ENCODE measurements at places on chromosomes 16 and 17.

DNA sequence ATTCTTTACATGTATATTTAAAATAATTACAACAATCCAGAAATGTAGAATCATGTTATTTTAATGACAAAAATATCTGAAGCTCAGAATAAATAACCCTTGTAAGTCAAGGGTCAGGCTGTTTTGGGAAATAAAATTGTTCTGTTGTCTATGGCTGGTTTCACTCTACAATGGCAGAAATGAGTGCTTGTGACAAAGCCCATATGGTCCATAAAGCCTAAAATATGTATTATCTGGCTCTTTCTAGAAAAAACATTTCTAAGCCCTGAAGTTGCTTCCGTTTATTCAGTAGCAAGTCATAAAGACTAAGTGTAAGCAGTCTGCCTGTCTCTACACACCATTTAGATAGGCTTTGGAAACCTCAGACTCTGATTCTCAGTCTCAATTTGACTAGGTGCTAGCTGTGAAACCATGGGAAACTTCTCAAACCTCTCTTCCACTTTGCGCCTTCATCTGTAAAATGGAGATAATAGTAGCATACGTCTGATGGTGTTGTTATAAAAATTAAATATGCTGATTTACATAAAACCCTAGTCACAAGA is 365.7 kb upstream of the CA10 start:
- DNase-seq = no peak

DNA sequence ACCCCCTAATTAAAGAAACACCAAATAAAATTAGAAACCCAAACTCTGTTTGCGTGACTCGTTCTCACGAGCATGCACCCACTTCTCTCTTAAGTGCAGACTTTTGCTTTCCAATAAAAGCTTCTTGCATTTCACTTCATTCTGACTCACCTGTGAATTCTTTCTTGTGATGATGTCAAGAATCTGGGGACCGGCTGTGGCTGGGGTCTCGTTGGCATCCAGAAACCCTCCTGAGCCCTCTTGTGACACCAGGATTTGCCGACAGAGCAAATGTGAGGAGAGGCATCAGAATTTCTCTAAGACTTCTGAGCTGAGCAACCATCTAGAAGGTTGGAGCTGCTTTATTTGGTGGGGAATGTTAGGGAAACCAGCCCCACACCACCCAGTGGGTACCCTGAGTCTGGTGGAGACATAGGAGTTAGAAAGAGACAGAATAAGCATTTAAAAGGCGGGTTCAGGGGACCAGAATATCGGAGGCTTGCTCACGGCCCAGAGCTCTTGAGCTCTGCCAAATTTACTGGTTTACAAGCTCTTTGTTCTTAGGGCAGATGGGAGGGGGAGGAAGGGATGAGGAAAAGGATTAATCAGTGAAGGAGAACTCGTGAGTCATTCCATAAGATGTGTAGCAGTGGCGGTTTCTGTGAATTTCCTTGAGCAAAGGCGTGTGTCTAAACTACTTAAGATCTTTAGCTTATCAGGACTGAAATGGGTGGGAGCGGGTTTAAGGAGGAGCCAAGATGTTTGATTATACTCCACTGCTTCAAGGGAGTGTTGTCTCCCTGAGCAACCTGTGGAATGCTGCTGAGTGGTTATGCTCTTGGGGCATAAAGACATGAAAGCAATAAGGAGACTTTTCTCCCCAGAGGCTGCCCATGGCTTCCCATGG is 24.2 kb upstream of the TMC5 start:
- no peak for DNase-seq

DNA sequence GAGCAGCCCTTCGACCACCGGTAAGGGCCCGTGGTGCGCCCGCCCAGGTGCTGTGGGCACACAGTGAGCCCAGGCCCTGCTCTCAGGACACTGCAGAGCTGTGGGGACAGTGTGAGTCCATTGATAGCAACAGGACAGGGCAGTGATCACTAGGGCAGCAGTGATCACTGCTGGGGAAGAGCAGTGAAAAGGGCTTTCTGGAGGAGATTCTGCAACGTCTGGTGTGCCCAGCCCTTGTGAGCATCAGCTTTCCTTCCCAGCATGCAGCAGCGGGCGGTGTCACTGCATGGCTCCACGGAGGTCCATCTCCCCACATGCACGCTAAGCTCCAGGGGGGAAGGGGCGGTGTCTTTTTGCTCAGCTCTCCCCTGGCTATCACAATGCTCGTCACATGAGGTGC is 32.1 kb downstream of the MAP1LC3B start:
- DNase-seq = no peak

- DNase-seq = no peak
These were observed 25.7 kb upstream of the TIMP2 start for GRCh38 chr17:78950870-78951269.

All from stimulated activated CD8-positive, alpha-beta memory T cell treated with anti-CD3 and anti-CD28 coated beads, Interleukin-15, amount 100 ng/mL, for 24 hours (primary cell).